ENCODE measurements at places on chromosomes 5 and 9. TPM values are rescaled to one million over a fixed set of nuclear protein-coding genes. Genes with fewer than 3 reads are reported as not detected.

The OR4F3 gene
- not detected for polyA plus RNA-seq

The DMRT2 gene
- polyA plus RNA-seq, result 38.3 TPM

The JAKMIP2 gene
- 0.71 TPM for polyA plus RNA-seq

The PCDHGA11 gene
- 0.37 TPM for polyA plus RNA-seq

The AFAP1L1 gene
- 4.8 TPM for polyA plus RNA-seq

The ZDHHC11 gene
- 1.6 TPM for polyA plus RNA-seq

The SMU1 gene
- polyA plus RNA-seq, result 12.8 TPM

The CRB2 gene
- 8.4 TPM for polyA plus RNA-seq

The GABRP gene
- polyA plus RNA-seq, result 3.4 TPM

The PRELID1 gene
- 351 TPM for polyA plus RNA-seq

The GALNT10 gene
- 13.0 TPM for polyA plus RNA-seq

The DAB2 gene
- polyA plus RNA-seq, result 138 TPM

The SLC34A1 gene
- polyA plus RNA-seq, result 211 TPM

- DNase-seq, result no peak
- no peak overlapping the region for H3K4me3 ChIP-seq
- no peaks in the 10 kb centered on the region for H3K27me3 ChIP-seq
- no peak overlapping the region for H3K27ac ChIP-seq
- no peaks in the 10 kb centered on the region for H3K4me1 ChIP-seq
Observed at GRCh38 chr9:86591472-86591871, 237.3 kb upstream of the TUT7 start.

DNA sequence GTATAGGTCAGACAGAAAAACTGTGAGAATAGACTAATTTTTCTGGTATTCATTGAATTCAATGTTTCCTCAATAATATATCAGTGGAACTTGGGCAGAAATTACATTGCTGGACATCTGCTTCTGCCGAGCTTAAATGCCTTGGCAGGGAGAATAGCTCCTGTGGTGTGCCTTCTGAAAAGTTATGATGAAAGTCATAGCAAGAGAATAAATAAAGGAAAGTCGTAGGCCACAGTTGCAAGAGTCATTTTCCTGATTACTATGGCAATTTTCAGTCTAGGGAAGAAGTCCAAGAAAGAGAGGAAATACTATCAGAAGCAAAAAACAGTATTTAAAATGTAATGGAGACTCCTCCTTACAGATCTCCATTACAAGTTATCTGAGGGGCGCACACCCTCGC lies 1596.1 kb upstream of the WWC1 start:
- H3K4me1 ChIP-seq, result no peaks in the 10 kb centered on the region
- no peak overlapping the region for H3K4me3 ChIP-seq

- H3K27me3 ChIP-seq, result no peaks in the 10 kb centered on the region
- H3K36me3 ChIP-seq, result no peaks in the 10 kb centered on the region
- H3K27ac ChIP-seq, result no peak overlapping the region
- no peak for DNase-seq
- H3K4me3 ChIP-seq, result no peak overlapping the region
Observed at GRCh38 chr5:174500636-174501035, 223.7 kb upstream of the MSX2 start.

GRCh38 chr5:136689552-136689951 lies 324.2 kb upstream of the TRPC7 start:
- no peaks in the 10 kb centered on the region for H3K36me3 ChIP-seq
- H3K4me3 ChIP-seq, result no peak overlapping the region
- no peaks in the 10 kb centered on the region for H3K27me3 ChIP-seq
- no peak for DNase-seq

- H3K27me3 ChIP-seq, result no peaks in the 10 kb centered on the region
- no peak for DNase-seq
- H3K27ac ChIP-seq, result no peak overlapping the region
- H3K4me1 ChIP-seq, result no peaks in the 10 kb centered on the region
- peaks cover 3% of the 10 kb centered on the region for H3K36me3 ChIP-seq
Observed at GRCh38 chr9:95887926-95888497, 12.5 kb downstream of the ERCC6L2 start.

GRCh38 chr5:146410272-146410671 lies 36.9 kb upstream of the TCERG1 start:
- H3K27me3 ChIP-seq, result no peaks in the 10 kb centered on the region
- no peaks in the 10 kb centered on the region for H3K4me1 ChIP-seq
- no peak overlapping the region for H3K4me3 ChIP-seq

DNA sequence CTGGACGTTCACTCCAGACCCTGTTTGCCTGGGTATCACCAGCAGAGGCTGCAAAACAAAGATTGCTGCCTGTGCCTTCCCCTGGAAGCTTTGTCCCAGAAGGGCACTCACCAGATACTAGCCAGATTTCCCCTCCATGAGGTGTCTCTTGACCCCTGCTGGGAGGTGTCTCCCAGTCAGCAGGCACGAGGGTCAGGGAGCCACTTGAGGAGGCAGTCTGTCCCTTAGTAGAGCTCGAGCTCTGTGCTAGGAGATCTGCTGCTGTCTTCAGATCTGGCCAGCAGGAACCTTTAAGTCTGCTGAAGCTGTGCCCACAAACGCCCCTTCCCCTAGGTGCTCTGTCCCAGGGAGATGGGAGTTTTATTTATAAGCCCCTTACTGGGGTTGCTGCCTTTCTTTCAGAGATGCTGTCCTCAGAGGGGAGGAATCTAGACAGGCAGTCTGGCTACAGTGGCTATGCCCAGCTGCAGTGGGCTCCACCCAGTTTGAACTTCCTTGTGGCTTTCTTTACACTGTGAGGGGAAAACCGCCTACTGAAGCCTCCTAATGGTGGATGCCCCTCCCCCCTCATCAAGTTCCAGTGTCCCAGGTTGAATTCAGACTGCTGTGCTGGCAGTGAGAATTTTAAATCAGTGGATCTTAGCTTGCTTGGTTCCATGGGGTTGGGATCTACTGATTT lies 253.9 kb downstream of the SPATA31D1 start:
- no peak overlapping the region for H3K27ac ChIP-seq
- no peaks in the 10 kb centered on the region for H3K27me3 ChIP-seq
- no peak overlapping the region for H3K4me3 ChIP-seq
- DNase-seq, result no peak

DNA sequence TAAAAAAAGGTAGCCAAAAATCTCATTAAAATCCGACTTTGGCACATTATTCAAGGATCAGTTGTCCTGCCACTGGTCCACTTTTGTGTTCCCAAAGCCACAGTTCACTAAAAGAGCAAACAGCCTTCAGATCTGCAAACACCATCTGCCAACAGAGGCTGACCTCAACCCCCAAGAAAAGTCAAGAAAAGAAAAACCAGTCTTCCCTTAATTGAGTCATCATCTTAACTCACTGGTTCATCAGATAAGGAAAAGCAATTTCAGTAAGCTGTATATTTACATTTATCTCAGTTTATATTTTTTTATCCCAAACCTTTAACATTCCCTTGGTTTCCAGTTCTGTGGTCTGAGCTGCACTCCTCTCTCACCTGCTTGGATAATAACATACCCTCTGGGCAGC lies 21.2 kb downstream of the RASEF start:
- no peak overlapping the region for H3K27ac ChIP-seq
- H3K27me3 ChIP-seq, result no peaks in the 10 kb centered on the region
- H3K4me1 ChIP-seq, result no peaks in the 10 kb centered on the region
- DNase-seq, result no peak

DNA sequence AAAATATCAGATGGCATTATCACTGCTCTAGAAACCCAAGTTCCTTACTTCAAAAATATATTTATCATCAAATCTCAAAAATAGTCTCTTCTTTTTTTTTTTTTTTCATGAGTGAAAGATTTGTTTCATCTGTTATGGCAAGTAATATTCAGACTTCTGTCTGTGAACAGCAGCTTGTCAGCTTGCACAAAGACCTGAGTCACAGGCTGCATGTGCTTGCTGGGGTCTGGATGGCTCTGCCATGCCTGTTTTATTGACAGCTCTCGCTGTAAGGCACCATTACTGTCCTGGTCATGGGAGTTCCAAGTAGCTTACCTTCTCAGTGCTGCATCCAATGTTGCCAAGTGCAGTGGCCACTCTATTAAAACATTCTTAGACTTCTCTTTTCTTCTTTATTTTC lies 456.4 kb downstream of the GADD45G start:
- no peak overlapping the region for H3K4me3 ChIP-seq
- no peaks in the 10 kb centered on the region for H3K4me1 ChIP-seq
- DNase-seq, result no peak
- no peaks in the 10 kb centered on the region for H3K27me3 ChIP-seq

DNA sequence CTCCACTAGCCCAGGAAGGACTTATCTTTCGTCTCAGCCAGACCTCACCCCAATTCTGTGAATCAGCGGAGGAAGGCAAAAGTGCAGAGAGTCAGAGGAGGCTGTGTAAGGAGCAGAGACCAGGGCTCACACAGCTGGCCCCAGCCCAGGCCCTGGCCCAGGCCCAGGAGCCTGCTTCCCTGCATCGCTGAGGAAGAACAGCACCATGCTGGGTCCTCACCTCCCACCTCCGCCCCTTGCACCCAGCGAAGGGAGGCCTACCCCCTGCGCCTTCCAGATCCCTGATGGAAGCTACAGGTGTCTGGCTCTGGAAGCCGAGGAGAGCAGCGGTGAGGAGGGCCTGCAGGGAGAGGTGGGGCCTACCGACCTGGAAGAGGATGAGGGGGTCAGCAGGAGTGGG lies 22.3 kb upstream of the SYNPO start:
- no peaks in the 10 kb centered on the region for H3K27me3 ChIP-seq
- no peaks in the 10 kb centered on the region for H3K36me3 ChIP-seq
- no peaks in the 10 kb centered on the region for H3K4me1 ChIP-seq
- DNase-seq, result no peak
- no peak overlapping the region for H3K4me3 ChIP-seq
- H3K27ac ChIP-seq, result peak overlapping the region; percentile 42

GRCh38 chr5:180085837-180086236 lies 14.3 kb upstream of the RNF130 start:
- H3K4me1 ChIP-seq, result no peaks in the 10 kb centered on the region
- no peaks in the 10 kb centered on the region for H3K36me3 ChIP-seq
- no peak overlapping the region for H3K4me3 ChIP-seq
- no peaks in the 10 kb centered on the region for H3K27me3 ChIP-seq
- no peak for DNase-seq
- H3K27ac ChIP-seq, result no peak overlapping the region

DNA sequence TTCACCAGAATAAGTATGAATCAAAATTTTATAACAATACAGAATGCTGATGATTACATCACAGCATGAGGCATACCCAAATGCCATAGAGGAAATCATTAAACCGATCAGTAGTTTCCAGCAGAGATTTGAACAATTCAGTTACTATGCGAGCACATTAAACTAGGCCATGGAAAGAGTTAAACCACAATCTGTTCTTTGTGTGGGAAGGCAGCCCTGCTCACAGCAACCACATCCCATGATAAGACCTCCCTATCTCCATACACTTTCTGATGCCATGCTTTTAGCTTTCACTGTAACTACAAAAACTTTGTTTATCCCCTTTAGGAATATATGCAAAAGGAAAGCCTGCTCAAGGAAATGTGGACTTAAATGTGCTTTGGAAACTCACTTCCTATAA lies 4.5 kb downstream of the NFIB start:
- H3K4me1 ChIP-seq, result peaks cover 13% of the 10 kb centered on the region
- peaks cover 8% of the 10 kb centered on the region for H3K36me3 ChIP-seq
- no peak for DNase-seq
- H3K27me3 ChIP-seq, result peaks cover 15% of the 10 kb centered on the region
- H3K27ac ChIP-seq, result peak overlapping the region; percentile 49
- peak overlapping the region; percentile 75 for H3K4me3 ChIP-seq

DNA sequence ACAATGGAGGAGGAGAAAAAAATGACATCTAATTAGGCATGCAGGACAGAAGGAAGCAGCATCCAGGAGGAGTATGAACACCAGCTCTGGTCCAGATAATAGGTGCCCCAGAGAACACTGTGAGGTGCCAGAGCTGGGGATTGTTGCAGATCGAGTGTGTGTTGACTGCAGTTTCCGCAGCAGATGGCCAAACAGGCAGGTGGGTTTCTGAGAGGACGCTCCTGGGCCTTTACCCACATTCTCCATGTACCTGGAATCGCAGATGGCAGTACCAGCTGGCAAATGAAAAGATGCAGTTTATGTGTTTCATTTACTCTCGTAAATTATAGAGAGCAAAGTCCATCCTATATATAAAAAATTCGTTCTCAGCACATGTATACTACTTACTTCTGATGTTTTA lies 182.2 kb upstream of the ISL1 start:
- H3K36me3 ChIP-seq, result no peaks in the 10 kb centered on the region
- no peak overlapping the region for H3K4me3 ChIP-seq
- H3K4me1 ChIP-seq, result no peaks in the 10 kb centered on the region
- no peak for DNase-seq
- H3K27ac ChIP-seq, result no peak overlapping the region

DNA sequence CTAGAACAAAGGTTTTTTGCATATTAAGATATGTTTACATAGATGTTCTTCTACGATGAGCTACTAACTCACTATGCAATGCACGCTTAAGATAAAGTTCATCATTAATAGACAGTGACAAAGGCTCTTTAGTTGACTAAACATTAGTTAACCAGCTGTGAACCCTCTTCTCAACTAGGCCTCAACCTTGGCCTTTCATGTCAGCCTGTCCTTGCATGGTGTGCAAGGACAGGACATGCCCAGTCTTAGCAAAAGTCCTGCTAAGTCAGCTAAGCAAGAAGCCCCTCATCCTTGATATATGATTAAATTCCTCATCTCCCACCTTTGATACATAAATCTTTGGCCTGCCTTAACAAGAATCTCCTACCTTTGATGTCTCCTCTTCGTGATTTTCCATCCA lies 50.9 kb downstream of the PLPP1 start:
- no peak for DNase-seq
- no peak overlapping the region for H3K4me3 ChIP-seq
- H3K4me1 ChIP-seq, result peaks cover 9% of the 10 kb centered on the region
- H3K27me3 ChIP-seq, result no peaks in the 10 kb centered on the region
- no peaks in the 10 kb centered on the region for H3K36me3 ChIP-seq

- no peaks in the 10 kb centered on the region for H3K36me3 ChIP-seq
- no peak overlapping the region for H3K4me3 ChIP-seq
- H3K4me1 ChIP-seq, result no peaks in the 10 kb centered on the region
- DNase-seq, result peak; percentile 2
Observed at GRCh38 chr5:88556406-88556805, 287.8 kb upstream of the TMEM161B start.

GRCh38 chr9:19999491-20000057 lies 210.7 kb upstream of the SLC24A2 start:
- H3K36me3 ChIP-seq, result no peaks in the 10 kb centered on the region
- H3K4me1 ChIP-seq, result no peaks in the 10 kb centered on the region
- H3K27ac ChIP-seq, result no peak overlapping the region
- no peak overlapping the region for H3K4me3 ChIP-seq
- no peaks in the 10 kb centered on the region for H3K27me3 ChIP-seq
- DNase-seq, result no peak
